ENCODE measurements at places on chromosomes 3 and 15.
A peak's percentile ranks its signal among the peaks of the same experiment; 100 is the strongest.

DNA sequence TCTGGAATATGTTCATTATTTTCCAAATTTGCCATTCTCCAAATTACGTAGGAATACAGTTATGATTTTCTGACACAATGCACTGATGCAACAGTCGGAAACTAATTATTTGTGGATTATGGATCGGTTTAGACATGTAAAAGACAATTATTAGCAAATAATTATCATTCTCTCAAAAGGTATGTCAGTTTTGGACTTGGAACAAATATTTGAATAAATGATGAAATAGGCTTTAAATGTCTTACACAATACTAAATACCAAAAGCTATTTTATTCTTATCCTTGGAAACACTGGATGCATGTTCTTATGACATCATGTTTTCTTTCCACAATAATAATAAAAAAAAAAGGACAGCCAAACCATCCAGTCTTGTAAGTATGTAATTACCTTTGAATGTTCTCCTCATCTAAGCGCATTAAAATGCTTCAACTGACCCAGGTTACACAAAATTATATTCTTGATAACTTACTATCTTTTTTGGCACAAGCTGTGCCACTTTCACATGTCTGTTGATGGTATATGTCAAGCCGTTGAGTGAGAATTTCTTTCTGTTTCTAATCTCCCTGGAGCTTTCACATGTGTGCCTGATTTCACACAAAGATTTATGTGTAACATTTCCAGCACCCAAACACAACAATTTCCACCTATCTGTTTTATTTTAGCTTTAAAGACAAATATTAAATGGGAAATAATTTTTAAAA lies 238.5 kb upstream of the ZNF385D start:
- no peak for DNase-seq

DNA sequence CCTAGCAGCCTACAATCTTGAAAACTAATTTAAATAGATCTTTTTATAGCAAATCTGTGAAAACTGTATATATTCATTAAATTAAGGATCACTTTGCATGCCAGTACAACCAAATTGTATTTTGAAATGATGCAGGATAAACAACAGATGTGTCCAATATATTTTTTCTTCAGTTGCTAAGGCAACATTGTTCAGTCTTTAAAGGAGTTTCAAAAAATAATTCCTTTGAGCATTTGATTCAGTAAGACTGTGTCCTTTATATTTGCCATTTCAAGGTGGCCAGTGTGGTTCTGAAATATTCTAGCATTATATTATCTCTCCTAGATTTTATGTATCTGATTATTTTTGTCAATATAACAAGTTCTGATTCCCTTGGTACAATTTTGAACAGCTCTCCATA lies 254.7 kb downstream of the PLOD2 start:
- DNase-seq: no peak

DNA sequence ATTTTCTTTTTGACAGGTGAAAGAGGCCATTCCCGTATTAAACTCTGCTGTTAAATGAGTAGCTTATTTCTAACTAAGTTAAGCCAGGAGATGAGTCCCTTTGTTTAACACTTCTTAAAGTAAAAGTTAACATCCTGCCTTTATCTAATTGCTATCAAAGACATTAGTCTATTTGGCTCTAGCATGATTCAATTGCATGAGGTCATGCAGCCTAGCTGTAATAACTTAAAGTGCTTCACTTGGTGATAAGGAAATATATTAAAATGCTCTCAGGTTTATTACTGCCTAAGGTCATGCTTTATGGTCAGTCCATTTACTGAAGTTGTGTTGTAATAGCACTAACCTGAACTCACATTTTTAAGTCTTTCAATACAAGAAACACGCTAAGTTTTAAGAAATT lies 82.3 kb upstream of the MLF1 start:
- no peak for DNase-seq

DNA sequence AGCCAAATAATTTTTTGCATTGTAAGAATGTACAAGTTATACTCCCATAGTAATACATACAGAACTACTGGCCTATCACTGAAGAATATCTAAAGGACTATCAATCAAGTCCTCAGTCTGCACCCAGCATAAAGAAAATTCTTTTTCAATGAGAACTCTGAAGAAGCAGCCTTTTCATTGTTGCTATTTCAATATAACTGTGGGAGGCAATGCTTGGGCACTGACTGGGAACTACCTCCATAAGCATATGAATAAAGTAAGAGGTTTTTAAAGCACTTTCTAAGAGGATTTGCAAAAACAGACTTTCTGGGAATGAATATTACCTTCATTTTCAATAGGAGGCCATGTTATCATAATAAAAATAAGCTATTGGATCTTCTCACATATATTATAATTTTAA lies 24.6 kb upstream of the NECTIN3 start:
- DNase-seq: no peak

DNA sequence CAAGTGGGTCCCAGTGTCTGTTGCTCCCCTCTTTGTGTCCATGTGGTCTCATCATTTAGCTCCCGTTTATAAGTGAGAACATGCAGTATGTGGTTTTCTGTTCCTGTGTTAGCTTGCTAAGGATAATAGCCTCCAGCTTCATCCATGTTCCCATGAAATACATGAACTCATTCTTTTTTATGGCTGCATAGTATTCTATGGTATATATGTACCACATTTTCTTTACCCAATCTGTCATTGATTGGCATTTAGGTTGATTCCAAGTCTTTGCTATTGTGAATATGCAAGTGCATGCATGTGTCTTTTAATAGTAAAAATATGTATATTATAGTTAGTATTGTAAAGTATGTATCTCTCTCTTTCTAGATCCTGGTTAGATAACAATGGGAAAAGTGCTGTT lies 53.9 kb downstream of the TCAIM start:
- no peak for DNase-seq

DNA sequence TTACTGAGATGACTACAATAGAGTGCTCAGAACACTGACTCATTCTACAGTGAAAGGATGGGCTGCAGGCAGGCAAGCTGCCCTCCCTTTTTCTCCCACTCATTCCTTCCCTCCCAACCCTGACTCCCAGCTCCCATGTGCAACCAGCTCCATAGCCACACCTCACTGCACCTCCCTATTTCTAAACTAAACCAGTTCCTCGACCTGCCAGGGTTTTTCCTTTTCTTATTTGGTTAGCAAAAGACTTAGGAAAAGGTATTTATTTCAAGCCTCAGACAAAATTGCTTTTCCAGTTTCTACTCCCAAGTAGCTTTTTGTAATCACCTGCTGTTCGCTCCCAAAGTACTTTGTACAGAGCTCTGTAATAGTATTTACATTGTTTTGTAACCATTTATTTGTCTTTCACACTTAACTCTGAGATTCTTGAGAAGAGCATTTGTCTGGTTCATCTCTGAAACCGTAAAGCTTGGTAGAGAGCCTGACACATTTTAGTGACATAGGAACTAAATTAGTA lies 2.2 kb downstream of the AADAC start:
- DNase-seq: no peak

- peak; percentile 13 for DNase-seq
These were observed 333.9 kb downstream of the PTPRG start for GRCh38 chr3:61894988-61895935.

GRCh38 chr3:168424059-168424734 lies 328.5 kb upstream of the GOLIM4 start:
- DNase-seq: no peak

DNA sequence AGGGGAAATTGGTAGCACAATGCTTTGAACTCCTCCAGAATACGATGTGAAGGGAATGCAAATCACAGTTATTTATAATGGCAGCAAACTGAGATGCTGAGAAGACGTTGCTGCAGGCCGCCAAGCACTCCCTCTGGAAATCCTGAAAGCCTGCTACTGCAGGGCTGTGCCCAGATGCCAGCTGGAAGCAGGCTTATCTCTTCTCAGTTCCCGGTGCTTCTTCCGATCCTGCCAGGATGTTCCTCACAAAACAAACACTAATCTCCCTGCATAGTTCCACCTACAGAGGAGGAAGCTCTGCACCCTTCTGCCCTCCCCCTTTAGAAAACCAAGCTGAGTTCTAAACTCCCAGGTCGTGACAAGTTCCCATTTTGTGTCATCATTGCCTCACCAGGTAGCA lies 201.7 kb upstream of the BCL6 start:
- DNase-seq: no peak

GRCh38 chr3:178406206-178406605 lies 130.0 kb upstream of the KCNMB2 start:
- DNase-seq: no peak

DNA sequence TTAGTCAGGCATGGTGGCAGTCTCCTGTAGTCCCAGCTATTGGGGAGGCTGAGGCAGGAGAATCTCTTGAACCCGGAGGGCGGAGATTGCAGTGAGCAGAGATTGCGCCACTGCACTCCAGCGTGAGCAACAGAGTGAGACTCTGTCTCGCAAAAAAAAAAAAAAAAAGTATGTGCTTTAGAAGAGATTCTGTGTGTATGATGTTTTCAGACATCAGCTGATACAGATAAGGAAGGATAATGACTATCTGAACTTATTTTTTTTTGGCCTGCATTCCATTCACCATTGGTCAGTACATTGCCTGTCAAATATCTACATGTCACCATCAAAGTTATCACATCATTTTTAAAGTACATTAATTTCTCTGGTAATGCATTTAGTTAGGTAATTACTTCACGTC lies 17.4 kb downstream of the C3orf38 start:
- DNase-seq: no peak

DNA sequence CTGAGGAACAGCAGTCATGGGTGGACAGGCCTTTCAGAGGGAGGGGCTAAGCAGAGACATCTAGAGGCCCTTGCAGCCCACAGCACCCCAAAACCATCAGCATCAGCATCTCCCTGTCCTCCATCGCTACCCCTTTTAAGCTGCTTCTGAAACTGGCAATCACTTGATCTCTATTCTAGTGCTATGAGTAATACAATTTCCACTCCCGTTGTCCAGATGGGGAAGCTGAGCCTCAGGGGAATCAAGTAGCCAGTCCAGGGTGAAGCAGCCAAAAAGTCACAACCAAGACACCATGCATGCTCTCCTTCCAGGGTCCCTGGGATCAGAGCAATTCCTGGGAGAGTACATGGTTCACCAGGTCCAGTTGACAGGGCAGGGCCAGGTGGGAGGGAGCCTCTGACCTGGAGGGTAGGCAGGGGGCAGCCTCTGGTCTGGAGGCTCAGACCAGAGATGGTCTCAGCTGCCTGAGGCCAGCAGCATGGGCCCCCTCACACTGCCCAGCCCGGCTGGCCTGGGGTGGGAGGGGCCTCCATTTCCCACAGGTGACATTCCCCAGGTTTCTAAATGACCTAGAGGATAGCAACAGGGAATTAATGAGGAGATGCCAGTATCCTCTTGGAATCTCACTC lies 30.0 kb downstream of the KLHL25 start:
- DNase-seq: no peak

GRCh38 chr3:42698216-42698910 lies 4.2 kb downstream of the HHATL start:
- DNase-seq: peak; percentile 4

GRCh38 chr3:38698760-38699159 lies 49.3 kb upstream of the SCN5A start:
- no peak for DNase-seq

- DNase-seq: no peak
These were observed 97.1 kb upstream of the PLSCR5 start for GRCh38 chr3:146702237-146702636.

- no peak for DNase-seq
These were observed 14.5 kb upstream of the CCDC33 start for GRCh38 chr15:74221399-74222239.

DNA sequence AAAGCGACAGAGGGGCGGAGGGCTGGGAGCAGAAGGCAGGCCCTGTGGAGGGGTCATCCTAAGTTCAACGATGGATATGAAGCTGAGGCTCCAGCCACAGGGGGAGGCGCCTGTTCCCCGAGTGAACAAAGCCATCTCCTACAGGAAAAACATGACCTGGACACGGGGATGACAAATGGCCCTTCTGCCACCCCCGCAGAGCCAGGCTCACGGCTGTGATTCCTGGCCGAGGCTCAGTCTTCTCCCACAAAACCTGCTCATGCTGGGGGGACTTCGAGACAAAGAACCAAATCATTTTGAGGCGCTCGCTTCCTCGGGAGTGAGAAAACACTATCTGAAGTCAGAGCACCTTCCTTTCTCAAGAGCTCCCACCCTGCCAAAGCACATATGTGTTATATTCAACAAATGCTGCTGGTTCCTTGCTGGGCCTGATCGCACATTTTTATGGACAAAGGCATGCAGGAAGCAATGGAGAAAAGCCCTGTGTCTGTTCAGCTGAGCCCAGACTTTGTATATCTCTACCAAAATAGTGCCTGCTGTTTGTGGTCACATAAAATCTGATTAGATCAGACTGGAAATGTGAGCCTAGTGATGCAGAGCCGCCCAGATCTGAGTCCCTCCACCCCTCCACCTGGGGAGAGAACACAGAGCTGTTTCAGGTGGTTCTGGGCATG lies 5.6 kb downstream of the RBP1 start:
- no peak for DNase-seq

DNA sequence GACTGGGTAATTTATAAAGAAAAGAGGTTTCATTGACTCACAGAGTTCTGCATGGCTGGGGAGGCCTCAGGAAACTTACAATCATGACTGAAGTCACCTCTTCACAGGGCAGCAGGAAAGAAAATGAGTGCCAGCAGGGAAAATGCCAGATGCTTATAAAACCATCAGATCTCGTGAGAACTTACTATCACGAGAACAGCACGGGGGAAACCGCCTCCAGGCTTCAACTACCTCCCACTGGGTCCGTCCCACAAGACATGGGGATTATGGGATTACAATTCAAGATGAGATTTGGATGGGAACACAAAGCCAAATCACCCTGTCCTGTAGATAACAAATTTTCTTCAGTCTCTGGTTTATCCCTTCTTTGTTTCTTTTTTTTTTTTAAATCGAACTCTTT lies 31.0 kb upstream of the AVEN start:
- no peak for DNase-seq

DNA sequence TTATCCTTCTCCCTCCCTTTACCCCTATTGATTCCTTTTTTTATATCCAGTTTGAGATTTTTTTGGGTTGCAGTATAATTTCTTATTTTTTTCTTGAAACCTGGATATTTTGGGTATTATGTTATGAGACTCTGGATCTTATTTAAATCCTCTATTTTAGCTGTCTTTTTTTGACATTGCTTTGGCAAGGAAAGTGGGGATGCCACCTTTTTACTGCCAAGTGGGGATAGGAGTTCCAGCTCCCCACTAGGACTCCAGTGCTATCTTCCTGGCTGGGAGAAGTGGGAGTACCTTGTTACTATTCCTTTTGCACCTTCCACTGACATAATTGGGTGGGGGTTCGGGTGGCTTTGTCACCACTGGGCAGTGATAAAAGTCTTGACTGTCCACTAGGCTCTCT lies 87.9 kb downstream of the SATB1 start:
- no peak for DNase-seq

All from GM12892 (cell line).